ENCODE measurements at places on chromosomes 12 and 14.

- no peak for DNase-seq
Measured at GRCh38 chr14:99838639-99839134, 45.5 kb downstream of the EML1 start.

DNA sequence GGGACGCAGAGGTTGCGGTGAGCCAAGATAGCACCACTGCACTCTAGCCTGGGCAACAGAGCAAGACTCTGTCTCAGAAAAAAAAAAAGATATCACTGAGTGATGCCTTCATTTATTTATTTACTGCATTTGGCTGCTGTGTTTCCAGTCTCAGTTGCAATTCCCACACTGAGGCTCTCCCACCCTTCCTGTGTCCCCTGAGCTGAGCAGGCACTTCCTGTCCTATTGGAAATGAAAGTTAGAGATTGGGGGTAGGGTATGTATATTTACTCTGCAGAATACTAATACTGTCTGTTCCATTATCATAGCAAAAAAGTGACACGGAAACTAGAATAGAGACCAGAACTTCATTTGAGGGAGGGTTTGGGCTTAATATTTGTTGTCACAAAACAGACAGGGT lies 1.6 kb upstream of the RBMS2 start:
- no peak for DNase-seq

GRCh38 chr12:98420461-98420860 lies 94.9 kb upstream of the TMPO start:
- no peak for DNase-seq

- DNase-seq: no peak
Measured at GRCh38 chr12:50637870-50638481, 125.9 kb upstream of the ATF1 start.

GRCh38 chr14:60642270-60643140 lies 6.8 kb downstream of the SIX1 start:
- no peak for DNase-seq

DNA sequence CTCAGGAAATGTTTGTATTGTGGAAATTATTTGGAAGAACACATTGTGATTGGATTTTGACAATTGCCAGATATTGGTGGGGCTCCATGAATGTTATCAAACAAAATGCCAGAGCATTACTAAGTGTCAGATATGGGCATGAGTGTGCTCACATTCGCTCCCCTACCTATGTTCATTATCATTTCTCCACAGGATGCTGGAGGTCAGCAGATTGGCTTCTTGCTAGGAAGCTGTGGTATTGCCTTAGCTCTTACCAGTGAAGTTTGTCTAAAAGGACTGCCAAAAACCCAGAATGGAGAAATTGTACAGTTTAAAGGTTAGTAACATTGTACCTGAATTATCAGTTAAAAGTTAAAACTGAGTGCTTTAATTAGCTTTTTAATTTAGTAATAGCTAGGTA lies 78.3 kb upstream of the ATF1 start:
- no peak for DNase-seq

GRCh38 chr14:74308695-74309094 lies 6.0 kb upstream of the ABCD4 start:
- DNase-seq: no peak

- no peak for DNase-seq
Measured at GRCh38 chr14:67630186-67630585, 10.5 kb downstream of the ARG2 start.

DNA sequence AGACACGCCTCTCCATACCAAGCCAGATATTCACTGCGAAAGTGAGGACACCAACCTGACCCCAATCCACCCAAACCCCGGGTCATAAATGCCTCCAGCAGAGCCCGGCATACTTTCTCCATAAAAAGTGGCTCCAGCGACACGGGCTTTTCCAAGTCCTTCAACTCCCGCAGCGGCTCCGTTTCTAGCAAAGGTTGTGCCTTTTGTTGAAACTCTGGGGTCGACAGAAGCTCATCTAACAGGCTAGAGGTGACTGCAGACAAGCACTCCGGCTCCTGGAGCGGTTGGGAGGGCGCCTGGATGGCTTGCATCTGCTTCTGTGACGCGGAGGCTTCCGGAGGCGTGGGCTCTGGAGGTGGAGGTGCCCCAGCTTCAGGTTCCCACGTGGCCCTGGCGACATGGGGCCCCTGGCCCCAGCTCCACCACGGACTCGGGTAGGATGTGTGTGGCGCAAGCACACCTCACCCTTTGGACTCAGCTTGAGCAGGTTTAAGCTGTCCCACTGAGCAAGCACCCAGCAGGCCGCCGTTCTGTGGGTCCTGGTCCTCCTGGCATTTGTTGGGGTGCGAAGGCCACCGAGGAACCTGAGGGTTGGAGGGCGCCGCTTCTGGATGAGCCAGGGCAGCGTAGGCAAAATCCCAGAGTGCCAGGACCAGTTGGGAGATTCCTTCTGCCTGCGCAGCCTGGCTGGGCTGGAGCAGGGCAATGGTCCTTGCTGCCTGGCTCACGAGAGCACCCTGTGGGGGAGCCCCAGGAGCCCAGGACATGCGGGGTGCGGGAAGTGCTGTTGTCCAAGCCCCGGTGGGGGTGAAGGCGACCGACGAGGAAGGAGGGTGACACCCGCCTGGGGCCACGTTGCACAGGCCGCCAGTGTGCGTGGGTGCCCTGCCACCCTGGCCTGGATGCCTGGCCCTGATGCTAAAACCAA lies 186.3 kb downstream of the ALG10 start:
- no peak for DNase-seq

- DNase-seq: no peak
Measured at GRCh38 chr12:125061229-125061628, 4.0 kb upstream of the AACS start.

DNA sequence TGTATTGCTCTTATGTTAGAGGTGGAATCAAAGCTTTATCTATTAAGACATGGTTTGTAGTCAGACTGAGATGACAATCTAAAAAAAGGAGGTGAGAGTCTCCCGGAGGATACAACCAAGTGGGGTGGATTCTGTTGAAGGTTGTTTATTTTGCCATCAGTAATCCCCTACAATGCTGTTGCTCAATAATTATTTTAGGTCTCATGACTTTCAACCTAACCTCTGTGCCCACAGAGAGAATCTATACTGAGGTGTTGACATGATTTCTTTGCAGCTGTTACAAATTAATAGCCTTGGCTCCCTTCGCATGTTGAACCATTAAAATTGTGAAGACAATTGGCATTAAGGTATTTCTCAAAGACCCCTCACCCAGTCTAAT lies 28.7 kb upstream of the FOS start:
- no peak for DNase-seq

DNA sequence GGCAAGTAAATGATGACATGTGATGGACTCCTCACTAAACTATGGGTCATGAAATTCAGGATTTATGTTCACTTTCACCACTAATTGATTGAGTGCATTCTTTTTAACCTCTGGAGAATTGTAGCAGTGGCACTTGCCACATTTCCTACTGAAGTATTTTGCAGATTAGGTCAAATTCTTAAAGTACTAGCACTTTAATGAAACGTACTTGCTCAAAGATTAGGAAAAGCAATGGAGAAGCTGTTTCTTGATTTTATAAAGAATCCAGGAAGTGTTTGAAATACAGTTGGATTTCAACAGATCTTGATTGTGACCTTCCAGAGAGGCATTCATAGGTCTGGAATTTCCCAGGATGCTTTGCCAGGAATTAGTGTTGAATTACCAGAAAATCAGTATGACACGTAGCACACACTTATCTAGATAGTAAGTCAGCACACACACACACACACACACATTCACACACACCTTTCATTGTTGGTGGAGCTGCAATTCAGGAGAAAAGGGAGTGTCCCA lies 162.6 kb downstream of the MYRFL start:
- DNase-seq: no peak

DNA sequence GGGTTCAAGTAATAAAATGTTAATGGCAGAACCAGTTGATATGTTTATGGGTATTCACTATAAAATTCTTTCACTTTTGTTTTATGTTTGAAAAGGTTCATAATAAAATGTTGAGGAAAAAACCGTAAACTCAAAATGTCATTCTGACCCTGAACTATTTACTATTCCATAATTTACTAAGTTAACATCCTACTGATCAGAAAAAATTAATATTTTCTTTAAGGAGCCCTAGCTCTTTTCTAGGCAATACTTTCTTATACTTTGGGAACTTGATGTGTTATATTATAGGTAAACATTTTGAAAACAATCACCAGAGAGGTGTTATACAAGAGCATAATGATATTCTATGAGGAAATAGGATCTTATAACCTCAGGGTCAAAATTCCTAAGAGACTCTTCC lies 334.6 kb downstream of the ZFP36L1 start:
- no peak for DNase-seq

GRCh38 chr12:47813511-47814196 lies 6.0 kb downstream of the HDAC7 start:
- DNase-seq: no peak

DNA sequence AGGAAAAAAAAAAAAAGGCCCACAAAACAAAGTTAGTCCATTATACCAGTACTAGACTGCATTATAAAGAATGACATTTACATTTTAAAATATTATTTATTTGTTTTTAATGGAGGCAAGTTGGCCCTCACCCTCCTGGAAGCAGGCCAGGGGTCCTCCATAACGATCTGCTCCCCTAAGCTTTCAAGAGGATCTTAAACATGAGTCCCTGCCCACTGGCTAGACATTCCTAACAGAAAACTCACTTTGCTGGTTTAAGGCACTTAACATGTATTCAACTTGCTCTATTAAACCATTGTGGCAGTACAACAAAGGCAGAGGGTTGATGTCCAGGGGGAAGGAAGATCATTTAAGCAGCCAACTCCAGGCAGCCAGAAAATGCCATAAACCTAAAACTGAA lies 111.4 kb downstream of the STXBP6 start:
- no peak for DNase-seq

- DNase-seq: no peak
Measured at GRCh38 chr12:54136844-54137580, 51.8 kb downstream of the SMUG1 start.

DNA sequence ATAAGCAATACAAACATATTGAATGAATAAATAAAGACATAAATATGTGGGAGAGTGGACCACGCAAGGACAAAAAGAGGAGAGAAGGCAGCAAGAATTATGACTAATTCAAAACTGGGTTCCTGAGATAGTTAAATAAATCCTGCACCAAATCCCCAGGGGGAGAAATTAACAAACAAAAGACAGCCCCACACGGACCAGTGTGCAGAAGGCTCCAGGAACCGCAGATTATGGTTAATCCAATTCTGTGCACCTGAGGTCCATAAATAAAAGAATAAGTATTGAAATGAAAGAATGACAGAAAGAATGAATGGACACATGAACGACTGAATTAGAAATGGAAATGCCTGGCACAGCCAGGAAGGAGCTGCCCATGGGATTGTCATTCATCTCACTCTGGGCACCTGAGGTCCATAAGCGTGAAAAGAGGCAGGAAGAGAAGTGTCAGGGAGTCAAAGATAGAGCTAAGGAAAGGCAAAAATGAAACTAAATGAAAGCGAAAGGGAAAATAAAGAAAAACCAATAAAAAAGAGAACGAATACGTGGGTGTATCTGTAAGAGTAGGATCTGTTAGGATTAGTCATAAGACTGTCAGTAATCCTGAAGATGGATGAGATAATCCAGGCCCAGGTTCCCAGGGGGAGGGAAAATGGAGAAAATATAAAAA lies 23.3 kb downstream of the MEG3 start:
- DNase-seq: no peak

- DNase-seq: no peak
Measured at GRCh38 chr12:68480526-68480925, 130.2 kb upstream of the RAP1B start.

GRCh38 chr12:94092516-94093241 lies 55.7 kb upstream of the PLXNC1 start:
- no peak for DNase-seq

DNA sequence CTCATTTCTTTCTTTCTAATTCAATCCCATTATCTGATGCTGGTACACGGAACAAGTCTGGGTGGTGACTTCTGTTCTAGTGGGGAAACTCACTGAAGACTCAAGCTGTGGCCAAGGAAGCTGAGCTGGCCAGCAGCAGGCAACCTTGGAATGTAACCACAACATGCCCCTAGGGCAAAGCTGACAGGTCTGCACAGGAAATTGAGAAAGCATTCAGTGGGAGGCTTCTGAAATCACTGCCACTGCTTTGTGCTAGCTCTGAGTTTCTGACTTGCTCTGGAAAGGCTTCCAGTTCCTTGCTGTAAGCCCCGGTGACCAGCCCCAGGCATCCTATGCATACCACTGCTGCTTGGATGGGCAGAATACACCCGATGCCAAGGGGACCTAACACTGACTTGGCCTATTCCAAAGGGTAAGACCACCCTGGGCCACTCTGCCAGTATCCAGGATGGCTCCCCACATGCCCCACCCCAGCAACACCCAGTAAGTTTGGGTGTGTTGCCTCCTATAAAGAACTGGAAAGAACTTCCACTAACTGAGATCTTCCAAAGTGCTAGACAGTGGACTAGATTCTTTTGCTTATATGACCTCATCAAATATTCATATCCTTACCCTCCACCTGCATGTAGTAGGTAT lies 84.5 kb upstream of the CDKN3 start:
- no peak for DNase-seq

DNA sequence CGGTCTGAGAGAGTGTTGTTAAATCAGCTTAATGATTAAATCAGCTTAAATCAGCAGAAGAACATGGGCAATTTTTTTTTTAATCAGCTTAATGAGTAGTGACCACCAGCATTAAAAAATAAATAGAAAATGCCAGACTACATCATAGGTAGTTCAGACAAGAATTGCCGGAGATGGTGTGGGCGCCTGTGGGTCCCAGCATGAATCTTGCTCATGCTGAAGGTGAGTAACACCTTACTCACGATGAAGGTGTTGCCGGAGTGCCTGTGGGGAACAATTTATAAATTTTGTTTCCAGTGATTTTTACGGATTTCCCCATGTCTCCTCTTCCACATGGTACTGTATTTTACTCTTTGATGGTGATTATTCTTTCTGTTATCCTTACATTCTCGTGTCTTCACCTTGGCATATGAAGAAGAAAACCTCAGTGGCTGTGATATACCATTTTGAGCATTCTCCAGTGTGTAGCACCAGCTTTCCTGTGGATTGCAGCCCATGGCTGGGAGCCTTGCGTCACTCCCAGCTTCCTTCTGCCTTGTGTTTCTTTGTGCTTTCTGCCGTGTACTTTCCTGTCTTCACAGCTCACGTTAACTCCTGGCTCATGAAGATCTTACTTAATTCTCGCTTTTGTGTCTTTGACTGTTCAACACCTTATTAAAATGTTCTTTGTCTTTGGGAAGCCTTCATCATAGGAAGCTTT lies 4.7 kb downstream of the TDRD9 start:
- DNase-seq: no peak

DNA sequence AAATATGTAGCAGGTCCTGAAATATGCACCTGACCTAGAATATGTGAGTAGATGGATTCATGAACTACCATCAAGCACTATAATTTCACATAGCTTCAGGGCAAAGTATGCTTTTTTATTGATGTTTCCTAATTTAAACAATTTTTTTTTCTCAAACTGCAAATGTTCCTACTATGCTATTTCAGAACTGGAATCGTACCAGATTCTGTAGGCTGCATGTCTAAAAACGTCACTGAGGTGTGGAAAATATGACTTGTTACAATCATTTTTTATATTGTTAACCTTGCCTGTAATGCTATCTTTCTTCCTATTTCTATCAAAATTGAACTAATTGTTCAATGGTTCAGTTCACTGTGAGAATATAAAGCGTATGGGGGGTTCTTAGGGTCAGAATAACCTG lies 78.0 kb upstream of the RERGL start:
- DNase-seq: no peak
